Stimulated activated CD4-positive, alpha-beta T cell treated with anti-CD3 and anti-CD28 coated beads, Interleukin-2, amount 100 ng/mL, for 48 hours (primary cell): ENCODE measurements at places on chromosomes 3 and 15.
A peak's percentile ranks its signal among the peaks of the same experiment; 100 is the strongest.

DNA sequence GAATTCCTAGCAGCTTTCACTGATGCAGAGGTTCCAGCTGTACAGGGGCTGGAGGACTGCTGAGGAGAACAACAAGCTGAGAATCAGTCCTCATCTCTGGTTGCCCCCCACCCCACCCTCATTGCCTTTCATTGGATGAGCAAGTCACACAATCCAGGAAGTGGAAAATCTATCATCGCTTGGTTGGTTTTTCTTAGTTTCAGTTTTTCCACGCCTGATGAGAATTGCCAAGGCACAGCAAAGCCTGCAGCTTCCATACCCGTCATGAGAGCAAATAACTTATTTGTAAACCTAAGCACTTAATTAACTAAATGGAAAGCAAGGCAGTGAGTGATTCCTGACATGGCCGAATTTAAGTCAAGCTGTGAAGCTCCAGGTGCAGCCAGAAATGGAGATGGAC, 21.4 kb upstream of the LIPC start:
- DNase-seq = peak; percentile 9

- no peak for DNase-seq
These were observed 590.9 kb downstream of the EPHA3 start for GRCh38 chr3:89698208-89698830.

DNA sequence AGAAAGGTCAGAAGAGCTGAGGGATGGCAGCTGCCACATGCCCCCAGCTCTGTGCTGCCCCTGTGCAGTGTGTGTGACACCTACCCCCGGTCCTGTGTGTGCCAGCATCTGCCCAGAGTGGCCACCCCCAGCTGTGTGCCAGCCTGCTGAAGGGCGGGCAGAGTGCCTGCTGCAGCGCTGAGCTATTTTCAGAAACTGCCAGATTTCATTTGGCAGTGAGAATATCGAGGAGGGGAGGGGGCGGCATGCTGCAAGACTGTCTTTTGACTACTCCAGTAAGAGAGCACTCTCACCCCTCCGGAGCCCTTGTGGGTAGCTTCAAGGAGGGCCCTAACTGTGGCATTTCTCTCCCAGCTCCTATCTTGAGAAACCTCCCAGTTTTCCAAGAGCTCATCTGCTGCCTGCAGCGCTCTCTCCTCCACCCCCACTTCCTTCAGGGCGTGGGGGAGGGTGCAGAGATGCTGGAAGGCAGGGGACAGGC, 25.2 kb upstream of the DOCK3 start:
- no peak for DNase-seq

- no peak for DNase-seq
These were observed 4.6 kb downstream of the RBM15B start for GRCh38 chr3:51395493-51396213.

- DNase-seq = no peak
These were observed 285.1 kb downstream of the CHL1 start for GRCh38 chr3:481680-482079.

GRCh38 chr3:20574746-20575145, 388.7 kb upstream of the SGO1 start:
- DNase-seq = no peak

DNA sequence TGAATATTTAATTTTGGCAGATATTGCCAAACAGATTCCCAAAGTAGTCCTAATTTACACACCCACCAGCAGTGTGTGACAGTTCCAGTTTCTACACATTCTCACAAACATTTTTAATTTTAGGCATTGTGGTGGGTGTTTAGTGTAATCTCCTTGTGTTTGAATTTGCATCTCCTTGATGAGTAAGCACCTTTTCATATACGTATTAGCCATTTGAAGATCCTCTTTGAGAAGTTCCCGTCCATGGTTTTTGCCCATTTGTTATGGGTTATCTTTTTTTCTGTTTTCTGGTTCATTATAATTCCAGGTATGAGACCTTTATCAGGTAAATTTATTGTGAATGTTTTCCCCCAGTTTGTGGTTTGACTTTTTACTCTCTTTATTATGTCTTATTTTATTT, 2.3 kb upstream of the TM4SF19 start:
- no peak for DNase-seq

- DNase-seq = no peak
These were observed 93.0 kb downstream of the HHLA2 start for GRCh38 chr3:108389372-108389771.

DNA sequence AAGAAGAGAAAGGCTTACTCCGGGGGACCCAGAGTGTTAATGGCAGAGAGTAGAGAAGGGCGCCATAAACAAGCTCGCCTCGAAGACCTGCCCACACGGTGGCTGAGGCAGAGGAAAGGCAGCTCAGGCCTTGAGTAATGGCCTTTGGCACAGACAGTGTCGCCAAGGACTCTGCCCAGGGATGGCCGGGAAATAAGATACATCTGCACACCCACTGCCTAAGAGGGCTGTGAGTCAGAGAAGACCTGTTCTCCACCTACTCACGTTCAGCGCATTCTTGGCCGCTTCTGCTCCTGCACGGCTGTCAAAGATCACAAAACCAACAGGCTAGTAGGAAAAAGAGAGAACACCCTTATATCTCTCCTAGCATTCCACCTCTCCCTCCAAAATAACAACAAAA, 26.2 kb downstream of the RBPMS2 start:
- no peak for DNase-seq

DNA sequence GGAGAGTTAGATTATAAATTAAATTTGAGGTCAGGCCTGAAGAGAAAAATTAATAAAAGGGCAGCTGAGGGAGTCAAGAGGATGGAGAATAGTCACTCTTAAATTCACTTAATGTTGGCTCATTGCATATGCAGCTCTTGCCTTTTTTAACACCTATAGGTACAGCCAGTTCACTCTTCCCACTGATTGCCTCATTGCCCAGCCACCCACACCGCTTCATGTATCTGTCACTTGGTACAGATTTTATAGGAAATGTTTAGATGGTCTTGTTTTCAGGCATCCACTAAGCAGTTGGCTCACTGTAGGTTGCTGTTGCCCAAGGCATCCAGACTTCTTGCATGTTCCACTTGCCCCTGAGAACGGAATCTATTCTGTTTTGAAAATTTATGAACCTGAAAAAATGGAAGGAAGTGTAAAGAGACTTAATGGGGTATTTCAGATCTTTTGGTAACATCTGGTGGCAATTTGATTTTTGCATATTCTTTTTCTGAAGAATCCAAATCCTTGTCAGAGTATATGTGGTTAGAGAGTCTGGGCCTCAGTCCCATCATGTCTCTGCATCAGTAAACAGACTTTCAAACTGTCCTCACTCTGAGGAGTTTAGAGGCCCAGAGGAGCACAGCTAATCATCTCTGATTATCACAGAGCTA, 151.9 kb downstream of the RBPMS2 start:
- peak; percentile 16 for DNase-seq

DNA sequence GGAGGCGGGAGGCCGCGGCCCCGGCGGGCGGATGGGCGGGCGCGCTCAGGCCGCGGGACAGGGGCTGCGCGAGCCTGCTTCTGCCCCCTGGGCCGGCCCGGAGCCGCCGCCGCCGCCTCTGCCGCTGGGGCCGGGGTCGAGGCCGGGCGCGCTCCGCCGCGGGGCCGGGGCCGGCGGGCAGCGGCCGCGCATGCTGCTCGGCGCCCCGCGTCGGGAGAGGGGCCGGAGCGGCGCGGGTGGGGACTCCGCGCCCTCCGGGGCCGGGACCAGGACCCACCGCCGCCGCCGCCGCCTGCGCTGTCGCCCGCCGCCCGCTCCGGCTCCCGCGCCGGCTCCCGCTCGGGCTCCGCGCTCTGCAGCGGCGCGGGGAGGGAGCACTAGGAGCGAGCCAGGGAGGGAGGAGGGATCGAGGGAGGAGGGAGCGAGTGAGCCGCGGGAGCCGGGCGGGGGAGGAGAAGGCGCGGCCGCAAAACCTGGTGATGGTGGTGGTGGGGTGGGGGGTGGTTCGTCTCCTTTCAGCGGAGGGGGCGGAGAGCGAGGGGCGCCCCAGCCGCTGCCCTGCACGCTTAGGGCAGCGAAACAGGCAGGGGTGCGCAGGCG, at the start of gene LINGO1:
Gene LINGO1 (minus strand): TSS at position 379 of the 600 bp plus-strand sequence. CDS start 597 bp downstream, outside the sequence.
- no peak for DNase-seq

DNA sequence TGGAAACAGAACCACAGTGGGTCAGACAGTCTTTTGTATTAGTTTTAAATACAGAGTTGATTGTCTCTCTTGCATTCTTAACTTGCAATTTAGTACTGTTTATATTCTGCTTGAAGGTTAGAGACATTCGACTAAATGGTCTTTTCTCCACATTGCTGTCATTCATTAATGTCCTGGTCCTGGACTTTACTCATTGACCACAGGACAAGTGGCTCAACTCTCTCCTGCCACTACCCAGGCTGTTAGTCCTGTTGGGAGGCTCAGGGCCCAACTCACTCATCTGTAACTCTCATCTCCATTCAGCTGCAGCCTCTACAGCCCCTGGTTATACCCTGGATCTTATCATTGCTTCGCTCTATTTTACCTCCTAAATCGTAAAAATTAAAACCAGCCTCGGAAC, 427.4 kb downstream of the LPP start:
- no peak for DNase-seq

GRCh38 chr3:105367063-105367405, 325 bp downstream of the ALCAM start:
- DNase-seq = peak; percentile 23

DNA sequence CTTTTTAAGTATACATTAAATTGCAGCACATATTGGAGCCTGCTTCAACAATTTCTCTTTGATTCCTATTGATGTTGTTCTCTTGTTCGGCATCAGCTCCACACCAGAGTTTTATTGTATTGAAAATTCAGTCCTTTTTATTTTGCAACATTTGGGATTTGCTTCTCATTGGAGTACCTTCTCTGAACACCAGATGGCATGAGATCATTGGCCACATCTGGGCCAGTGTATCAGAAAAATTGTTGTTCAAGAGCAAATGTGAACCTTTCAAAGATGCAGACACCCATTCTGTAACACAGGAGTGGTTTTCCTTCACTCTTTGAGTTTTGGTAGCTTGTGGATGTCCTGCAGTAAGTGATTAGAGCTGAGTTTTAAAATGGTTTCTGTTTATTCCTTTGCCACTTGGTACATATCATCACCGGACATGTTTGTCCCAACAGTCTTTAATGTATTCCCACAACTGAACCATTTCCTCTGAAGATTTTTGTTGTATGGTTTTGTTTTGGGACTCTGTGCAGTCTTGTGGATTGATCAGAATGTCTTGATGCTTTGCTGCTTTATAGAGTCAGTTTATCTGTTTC, 96.1 kb downstream of the MCTP2 start:
- DNase-seq = no peak

DNA sequence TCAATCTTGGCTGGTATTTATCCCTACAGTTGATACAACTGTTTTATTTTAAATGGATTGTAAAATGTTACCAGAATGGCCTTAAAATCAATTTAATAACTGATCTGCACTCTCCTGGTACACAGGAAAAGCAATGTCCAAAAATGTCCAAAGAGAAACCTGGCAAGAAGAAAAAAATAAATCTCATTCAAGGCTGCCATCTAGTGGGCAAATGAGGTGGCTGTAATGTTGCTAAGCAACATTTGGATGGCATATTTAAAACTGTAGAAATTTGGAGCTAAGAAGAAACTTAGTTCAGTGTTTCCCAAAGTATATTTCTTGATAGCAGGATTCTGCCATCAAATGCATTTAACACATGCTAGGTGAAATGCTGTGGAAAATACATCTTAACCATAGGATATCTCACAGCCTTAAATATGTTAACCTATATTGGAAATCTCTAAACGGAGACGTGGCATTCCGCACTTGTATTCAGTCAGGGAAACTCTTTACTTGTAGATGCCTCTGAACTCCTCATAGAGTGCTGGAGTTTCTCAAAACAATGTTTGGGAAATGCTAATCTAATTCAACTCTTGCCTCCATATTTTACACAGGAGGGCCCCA, 216.8 kb downstream of the ERC2 start:
- DNase-seq = peak; percentile 4

DNA sequence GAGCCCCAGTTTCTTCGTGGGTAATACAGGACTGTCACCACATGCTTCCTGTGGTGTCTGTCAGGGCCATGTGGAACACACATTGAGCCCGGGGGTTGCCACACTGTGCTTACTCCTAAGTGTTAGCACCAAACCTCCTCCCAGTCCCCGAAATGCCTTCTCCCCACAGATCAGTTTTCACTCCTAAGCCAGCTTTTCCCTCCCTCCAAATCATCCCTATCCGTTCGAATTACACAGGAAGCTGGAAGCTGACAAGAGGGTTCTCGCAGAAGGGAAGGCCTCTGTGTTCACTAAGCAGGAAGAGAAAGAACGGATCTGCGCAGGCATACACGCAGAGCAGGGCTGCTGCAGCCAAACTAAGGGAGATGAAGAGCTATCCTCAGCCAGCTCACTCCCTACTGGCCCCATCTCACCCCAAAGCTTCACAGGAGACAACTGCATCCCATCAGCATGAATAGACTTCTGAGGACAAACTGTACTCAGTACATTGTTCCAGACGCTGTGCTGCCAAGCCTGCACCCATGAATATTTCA, 32.3 kb downstream of the XXYLT1 start:
- DNase-seq = no peak

- DNase-seq = no peak
These were observed 30.2 kb downstream of the ZXDC start for GRCh38 chr3:126445506-126445905.

GRCh38 chr3:94626573-94626972, 563.7 kb downstream of the NSUN3 start:
- DNase-seq = no peak

- DNase-seq = no peak
These were observed 96.8 kb downstream of the ZNF385D start for GRCh38 chr3:21654241-21654640.

DNA sequence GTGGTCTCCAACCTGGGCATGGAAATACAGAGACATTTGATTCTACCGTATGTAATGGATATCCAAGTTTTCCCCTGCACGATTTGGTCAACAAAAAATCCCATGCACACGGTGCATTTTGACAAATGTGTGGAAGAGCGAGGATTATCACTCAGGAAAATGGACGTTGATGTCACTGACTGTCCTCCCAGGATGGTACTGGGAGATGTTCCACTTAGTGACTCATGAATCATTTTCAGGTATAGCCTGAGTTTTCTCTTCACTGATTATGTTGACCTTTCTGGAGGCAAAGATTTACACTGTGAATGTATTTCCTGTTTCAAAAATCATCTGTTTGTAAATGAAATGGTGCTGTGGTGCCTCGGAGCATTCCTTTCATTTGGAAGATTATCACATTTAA, 596.7 kb upstream of the ADAMTS9 start:
- DNase-seq = no peak

DNA sequence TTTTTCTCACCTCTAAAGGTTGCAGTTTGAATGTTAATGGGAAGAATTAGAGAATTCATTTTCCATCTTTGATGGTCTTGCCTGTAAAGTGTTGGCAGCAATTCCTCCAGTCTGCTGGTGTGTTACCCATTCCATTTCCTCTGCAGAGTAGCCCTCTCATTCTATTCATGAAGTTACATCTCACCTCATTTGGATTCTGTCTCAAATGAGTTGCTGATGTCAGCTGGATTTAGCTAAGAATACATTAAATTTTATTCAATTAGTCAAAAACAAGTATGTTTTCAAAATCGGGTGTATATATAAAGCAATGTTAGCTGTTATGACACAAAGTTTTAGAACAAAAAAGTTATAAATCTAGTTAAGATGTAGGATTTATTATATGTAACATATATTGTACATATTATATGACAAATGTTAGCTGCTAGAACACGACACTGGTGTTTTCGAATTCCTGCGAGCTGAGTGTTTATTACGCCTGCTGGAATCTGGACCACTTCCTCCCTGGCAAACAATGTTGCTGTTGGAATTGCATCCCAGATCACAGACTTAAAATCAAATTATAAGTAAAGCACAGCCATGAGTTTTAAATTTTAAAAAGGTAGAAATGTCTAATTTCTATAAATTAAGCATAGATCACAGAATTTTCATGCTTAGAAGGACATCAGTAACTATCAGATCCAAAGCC, 516.2 kb downstream of the OCA2 start:
- DNase-seq = no peak
